ENCODE measurements at places on chromosomes 5 and 9. TPM values are rescaled to one million over a fixed set of nuclear protein-coding genes. Genes with fewer than 3 reads are reported as not detected.

- H3K36me3 ChIP-seq = no peaks in the 10 kb centered on the region
- DNase-seq = no peak
- no peak overlapping the region for H3K4me3 ChIP-seq
- H3K27me3 ChIP-seq = no peaks in the 10 kb centered on the region
These were observed 448.3 kb downstream of the TLE4 start for GRCh38 chr9:80020056-80020455.

- H3K4me3 ChIP-seq = no peak overlapping the region
- peaks cover 26% of the 10 kb centered on the region for H3K4me1 ChIP-seq
- DNase-seq = no peak
- H3K27me3 ChIP-seq = no peaks in the 10 kb centered on the region
- H3K36me3 ChIP-seq = no peaks in the 10 kb centered on the region
These were observed 42.3 kb upstream of the MOCS2 start for GRCh38 chr5:53151713-53152458.

GRCh38 chr5:154132718-154133307 lies 57.7 kb upstream of the GALNT10 start:
- no peak overlapping the region for H3K4me3 ChIP-seq
- DNase-seq = no peak
- peaks cover 18% of the 10 kb centered on the region for H3K27me3 ChIP-seq
- no peak overlapping the region for H3K27ac ChIP-seq
- H3K4me1 ChIP-seq = no peaks in the 10 kb centered on the region

DNA sequence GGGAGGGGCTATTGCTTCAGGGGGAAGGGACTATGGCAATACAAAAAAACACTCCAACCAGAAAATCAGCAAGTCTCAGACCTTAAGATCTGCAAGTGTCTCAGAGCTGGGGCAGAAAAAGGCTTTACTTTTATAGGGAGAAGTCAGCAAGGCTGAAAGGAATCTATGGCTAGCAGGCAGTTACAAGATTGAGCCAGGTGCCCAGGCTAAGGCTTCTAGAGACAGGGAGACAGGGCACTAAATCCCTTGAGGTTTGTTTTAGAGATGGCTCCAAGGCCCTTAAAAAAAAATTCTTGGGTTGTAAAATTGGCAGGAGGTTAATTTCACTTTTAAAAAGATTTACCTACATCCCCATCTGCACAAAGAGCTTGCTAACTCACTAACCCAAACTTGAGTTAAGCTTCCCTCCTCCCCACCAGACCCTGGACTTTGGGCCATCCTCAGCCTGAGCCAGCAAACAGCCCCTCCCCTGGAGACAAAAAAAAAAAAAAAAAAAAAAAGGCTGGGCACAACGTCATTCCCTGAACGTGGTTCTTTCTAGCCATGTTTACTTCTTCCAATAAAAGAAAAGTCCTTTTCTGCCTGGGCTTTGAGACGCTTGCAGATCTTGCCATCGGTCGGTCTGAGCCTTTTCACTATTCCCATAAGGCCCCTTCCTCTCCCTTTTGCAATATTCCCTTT lies 17.9 kb downstream of the NIPAL4 start:
- H3K4me1 ChIP-seq = peaks cover 24% of the 10 kb centered on the region
- DNase-seq = no peak
- H3K27me3 ChIP-seq = no peaks in the 10 kb centered on the region
- peak overlapping the region; percentile 30 for H3K27ac ChIP-seq

DNA sequence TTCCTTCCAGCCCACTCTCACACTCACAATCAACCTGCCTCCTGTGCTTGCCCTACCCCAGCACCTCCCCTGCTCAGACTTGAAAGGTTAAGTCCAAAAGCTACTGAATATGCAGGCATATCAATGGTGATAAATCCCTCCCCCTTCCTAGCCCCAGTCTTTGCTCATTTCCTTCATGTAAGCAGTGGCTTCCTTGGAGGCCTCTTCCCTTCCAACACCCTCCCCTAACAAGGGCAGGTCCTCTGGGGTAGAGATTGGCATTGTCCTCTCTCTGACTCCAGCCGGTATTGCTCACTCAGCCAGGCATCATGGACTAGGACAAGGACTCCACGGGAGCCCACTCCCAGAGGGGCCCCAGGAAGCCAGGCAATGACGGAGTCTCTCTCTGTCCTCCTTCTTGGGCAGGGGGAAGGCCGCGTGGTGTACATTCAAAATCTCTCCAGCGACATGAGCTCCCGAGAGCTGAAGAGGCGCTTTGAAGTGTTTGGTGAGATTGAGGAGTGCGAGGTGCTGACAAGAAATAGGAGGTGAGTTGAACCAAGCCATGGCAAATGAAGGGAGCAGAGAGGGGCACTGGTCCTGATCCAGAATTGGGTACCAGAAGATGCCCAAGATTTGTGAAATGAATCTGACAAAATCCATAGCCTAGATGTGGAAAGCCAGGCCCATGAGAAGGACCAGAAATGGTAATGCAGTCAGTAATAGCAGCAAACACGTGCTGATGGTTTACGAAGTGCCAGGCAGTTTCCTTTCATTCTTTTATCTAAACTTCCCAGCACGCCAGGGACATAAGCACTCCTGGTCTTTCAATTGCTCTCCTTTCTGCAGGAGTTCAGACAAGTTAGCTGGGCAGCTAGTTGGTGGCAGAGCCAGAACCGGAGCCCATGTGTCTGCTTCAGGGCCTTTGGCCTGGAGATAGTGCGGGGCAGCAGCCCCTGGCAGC lies 102.5 kb downstream of the PDE6A start:
- no peaks in the 10 kb centered on the region for H3K27me3 ChIP-seq
- peak; percentile 62 for DNase-seq
- H3K4me3 ChIP-seq = no peak overlapping the region

DNA sequence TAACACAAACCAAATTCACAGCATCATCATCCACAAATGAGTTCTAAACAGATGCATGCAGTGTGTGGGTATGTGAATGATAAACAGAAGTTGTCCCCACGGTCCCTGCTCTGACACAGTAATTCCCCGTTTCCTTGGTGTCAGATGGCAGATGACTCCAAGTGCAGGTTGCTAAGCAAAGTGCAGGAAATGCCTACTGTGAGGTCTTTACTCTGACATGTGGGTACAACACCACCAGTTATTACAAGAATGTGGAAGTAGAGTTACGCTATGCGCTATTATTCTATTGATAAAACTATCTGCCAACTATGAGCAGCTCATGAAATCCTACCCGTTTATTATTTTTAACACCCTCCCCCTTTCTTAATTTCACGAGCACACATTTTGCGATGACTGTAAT lies 448.9 kb downstream of the BNC2 start:
- peak overlapping the region; percentile 7 for H3K27ac ChIP-seq
- peak overlapping the region; percentile 0 for H3K4me3 ChIP-seq
- H3K36me3 ChIP-seq = no peaks in the 10 kb centered on the region
- no peaks in the 10 kb centered on the region for H3K27me3 ChIP-seq

DNA sequence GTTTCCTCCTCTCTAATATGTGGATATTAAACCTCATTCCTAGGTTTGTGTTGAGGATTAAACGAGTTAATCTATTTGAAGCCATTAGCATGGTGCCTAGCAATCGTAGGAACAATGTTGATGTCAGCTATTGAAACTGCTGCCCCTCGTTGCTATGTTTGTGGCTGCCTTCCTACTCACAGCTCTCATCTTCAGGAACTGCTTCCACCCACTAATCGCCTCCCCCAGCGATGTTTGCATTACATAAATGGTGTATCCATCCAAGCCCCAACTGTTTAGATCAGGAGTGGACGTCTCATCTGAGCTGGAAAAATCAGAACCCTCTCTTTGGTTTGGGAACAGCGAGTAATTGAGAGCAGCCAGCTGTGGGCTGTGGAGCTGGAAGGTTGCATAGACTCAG lies 416.6 kb downstream of the ARHGEF28 start:
- H3K36me3 ChIP-seq = no peaks in the 10 kb centered on the region
- no peak overlapping the region for H3K4me3 ChIP-seq
- H3K27ac ChIP-seq = peak overlapping the region; percentile 17
- peaks cover 38% of the 10 kb centered on the region for H3K4me1 ChIP-seq
- H3K27me3 ChIP-seq = no peaks in the 10 kb centered on the region

GRCh38 chr5:124790895-124791732 lies 44.7 kb upstream of the ZNF608 start:
- H3K27ac ChIP-seq = no peak overlapping the region
- no peak for DNase-seq
- H3K27me3 ChIP-seq = no peaks in the 10 kb centered on the region
- H3K36me3 ChIP-seq = no peaks in the 10 kb centered on the region
- no peak overlapping the region for H3K4me3 ChIP-seq
- peaks cover 20% of the 10 kb centered on the region for H3K4me1 ChIP-seq

DNA sequence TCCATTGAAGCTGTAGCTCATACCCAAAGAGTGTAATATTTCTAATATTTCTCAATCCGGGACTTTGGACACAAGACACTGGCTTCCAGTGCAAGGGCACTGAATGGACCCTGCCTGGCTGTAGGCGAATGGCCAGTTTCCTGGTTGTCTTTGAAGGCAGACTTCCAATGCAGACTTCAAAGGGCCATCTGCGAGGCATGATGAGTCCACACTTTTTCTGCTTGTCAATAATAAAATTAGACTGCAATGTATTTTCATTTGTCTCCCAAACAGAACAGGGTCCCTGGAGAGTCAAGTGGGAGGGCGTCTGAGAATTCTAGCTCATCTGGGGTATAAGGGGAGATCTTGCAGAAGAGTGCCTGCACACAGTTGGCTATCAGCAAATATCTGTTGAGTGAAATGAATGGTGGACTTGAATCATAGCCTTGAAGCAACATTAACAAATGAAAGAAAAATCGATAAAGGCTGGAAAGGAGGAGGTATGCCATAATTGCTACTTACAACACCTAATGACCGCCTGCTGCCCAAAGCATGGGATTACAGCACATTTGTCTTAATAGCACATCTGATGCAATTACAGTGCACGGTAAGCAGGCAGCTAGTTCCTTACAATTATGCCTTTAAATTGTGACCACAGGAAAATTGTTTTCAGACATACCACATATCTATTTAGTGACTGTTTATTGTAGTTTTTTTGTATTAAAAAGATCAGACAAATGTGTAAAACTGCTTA lies 137.5 kb downstream of the ARHGEF28 start:
- H3K4me3 ChIP-seq = no peak overlapping the region
- no peaks in the 10 kb centered on the region for H3K27me3 ChIP-seq
- H3K27ac ChIP-seq = no peak overlapping the region

DNA sequence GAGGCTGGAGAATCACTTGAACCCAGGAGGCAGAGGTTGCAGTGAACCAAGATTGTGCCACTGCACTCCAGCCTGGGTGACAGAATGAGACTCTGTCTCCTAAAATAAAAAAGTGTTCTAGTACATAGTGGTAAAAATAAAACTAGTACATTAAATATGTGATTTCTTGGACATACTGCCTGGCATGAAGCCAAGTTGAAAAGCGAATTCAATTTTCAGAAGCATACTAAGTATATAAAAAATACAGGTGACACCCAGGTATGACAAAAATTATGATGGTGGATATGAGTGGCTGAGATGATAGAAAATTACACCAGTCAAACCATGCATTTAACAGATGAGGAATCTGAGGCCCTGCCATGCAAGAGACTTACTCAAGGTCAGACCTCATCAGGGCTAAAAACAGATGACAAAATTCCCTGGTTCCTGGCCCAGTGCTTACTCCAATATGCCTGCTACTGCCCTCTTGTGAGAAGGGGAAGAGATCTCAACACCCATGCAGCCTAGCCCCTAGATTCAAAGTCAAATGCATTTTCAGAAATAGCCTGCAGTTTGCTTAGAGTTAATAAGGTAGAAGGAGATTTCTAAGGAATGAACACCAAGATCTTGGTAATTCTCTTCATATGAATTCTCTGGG lies 46.6 kb upstream of the GNPDA1 start:
- no peak overlapping the region for H3K4me3 ChIP-seq
- H3K4me1 ChIP-seq = peaks cover 22% of the 10 kb centered on the region
- H3K27me3 ChIP-seq = no peaks in the 10 kb centered on the region
- H3K36me3 ChIP-seq = no peaks in the 10 kb centered on the region

DNA sequence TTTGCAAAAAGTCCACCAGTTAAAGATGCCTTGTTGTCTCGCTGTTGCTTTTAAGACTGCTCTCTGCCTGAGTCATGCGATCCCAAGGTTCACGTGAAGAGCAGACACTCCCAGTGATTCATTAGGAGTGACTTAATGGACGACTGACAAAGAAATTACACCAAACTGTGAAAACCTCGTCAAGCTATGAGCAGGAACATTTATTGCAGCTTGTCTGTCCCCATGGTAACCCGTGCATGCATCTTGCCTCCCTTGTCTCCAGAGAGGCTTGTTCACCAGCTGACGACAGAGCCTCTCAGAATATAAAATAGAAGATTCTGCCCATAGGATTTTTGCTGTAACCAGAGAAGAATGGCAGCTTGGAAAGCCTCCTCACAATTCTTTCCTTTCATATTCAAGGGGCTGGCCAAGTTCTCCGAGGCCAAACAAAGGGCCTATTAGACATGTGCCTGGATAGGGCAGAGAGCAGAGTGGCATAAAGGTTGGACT lies 352.7 kb downstream of the SPOCK1 start:
- H3K27ac ChIP-seq = peak overlapping the region; percentile 98
- peaks cover 2% of the 10 kb centered on the region for H3K27me3 ChIP-seq
- H3K4me3 ChIP-seq = peak overlapping the region; percentile 52
- peaks cover 43% of the 10 kb centered on the region for H3K4me1 ChIP-seq

DNA sequence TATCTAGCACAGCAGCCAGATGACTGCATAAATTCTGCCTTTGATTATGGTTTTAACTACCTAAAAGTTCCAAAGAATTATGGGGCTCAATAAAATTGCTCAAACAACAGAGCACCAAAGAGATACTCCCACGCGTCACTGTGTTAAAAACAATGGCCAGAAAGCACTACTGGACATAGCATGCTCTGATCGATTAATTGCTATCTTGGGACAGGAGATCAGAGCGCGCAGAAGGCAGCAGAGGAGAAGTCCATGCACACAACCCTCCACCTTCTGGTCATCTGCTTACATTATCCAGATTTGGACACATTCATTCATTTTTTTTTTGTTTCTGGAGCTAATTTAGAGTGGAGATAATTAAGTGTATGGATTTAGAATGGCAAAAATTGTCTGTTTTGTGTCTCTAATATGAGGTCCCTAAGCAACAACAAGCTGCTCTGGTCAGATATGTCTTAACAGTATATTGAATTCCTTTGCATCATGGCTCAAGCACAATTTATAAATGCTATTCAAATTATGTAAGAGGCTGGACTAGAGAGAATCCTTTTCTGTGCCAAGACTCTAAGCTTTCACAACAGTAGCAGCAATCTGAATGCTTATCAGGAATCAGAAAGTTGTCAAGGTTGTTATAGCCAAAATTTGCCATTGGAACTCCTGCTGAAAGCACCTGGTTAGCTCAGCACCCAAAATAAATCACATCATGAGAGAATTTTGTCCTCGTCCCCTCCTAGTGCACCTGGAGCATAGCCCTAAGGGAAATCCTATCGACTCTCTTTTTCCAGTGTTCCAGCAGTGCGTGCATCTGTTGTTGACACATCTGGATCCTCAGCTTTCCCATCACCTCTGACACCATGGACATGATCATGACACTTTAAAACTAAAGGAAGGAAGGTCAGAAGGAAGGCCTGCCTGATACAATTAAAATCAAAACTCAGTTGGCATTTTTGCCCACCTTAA lies 98.6 kb upstream of the HMHB1 start:
- no peaks in the 10 kb centered on the region for H3K36me3 ChIP-seq
- no peak for DNase-seq
- H3K27me3 ChIP-seq = no peaks in the 10 kb centered on the region
- no peak overlapping the region for H3K4me3 ChIP-seq
- H3K27ac ChIP-seq = no peak overlapping the region

The PCDHA9 gene
- total RNA-seq = 2.0 TPM

The GPRIN1 gene
- total RNA-seq = 2.1 TPM

The RASEF gene
- 0.41 TPM for total RNA-seq

The ELOVL7 gene
- 0.28 TPM for total RNA-seq

The BOD1 gene
- total RNA-seq = 62.0 TPM
